ENCODE measurements at places on chromosomes 2 and 18.

GRCh38 chr2:20065885-20066602 lies 14.6 kb upstream of the LAPTM4A start:
- H3K4me3 ChIP-seq = no peak overlapping the region
- H3K36me3 ChIP-seq = no peaks in the 10 kb centered on the region
- no peaks in the 10 kb centered on the region for H3K27me3 ChIP-seq

- H3K4me1 ChIP-seq = no peaks in the 10 kb centered on the region
- no peak overlapping the region for H3K27ac ChIP-seq
These were observed 101.3 kb downstream of the CDC42EP3 start for GRCh38 chr2:37569986-37570679.

DNA sequence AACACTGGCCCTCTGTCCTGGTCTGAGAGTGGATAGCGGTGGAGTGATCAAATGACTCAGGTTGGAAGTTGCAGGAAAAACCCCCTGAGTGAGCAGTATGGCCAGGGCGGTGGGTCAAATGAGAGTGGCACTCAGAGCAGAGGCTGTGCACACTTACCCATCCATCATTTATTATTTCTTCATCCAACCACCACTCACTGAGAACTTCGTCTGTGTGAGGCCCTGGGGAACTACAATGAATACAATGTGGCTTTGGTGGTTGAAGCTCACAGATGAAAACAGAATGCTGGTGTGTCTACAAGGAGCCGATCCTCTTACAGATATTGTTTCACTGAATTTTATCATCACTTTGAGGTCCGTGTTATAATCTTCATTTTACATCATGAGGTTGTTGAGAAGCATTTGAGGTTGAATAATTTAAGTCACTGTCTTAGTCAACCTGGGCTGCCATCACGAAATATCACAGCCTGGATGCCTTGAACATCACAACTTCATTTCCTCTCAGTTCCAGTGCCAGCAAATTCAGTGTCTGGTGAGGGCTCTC lies 73.4 kb upstream of the ID2 start:
- no peaks in the 10 kb centered on the region for H3K4me1 ChIP-seq
- no peak overlapping the region for H3K27ac ChIP-seq
- no peak for DNase-seq
- H3K36me3 ChIP-seq = no peaks in the 10 kb centered on the region

DNA sequence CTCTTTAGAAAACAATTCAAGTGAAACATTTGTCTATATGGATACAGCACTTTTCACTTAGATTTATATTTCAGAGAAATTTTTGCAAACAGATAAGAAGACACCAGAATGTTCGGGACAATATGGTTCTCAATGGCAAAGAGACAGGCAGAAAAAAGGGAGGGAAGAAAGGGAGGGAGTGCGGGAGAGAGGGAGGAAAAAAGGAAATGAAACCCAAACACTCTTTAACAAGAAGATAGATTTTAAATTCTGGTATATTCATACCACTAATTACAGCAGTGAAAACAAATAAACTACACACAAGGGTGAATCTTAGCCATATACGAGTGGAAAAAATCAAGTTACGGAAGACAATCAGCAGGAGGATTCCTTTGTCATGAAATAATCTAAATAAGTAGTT lies 3.0 kb downstream of the PASK start:
- H3K27me3 ChIP-seq = no peaks in the 10 kb centered on the region
- H3K4me3 ChIP-seq = no peak overlapping the region
- no peak overlapping the region for H3K27ac ChIP-seq
- H3K36me3 ChIP-seq = peaks cover 12% of the 10 kb centered on the region
- no peak for DNase-seq
- H3K4me1 ChIP-seq = peaks cover 14% of the 10 kb centered on the region

- peaks cover 39% of the 10 kb centered on the region for H3K4me1 ChIP-seq
- no peaks in the 10 kb centered on the region for H3K27me3 ChIP-seq
- no peak for DNase-seq
- no peak overlapping the region for H3K27ac ChIP-seq
These were observed 65.4 kb downstream of the EPAS1 start for GRCh38 chr2:46362667-46363012.

DNA sequence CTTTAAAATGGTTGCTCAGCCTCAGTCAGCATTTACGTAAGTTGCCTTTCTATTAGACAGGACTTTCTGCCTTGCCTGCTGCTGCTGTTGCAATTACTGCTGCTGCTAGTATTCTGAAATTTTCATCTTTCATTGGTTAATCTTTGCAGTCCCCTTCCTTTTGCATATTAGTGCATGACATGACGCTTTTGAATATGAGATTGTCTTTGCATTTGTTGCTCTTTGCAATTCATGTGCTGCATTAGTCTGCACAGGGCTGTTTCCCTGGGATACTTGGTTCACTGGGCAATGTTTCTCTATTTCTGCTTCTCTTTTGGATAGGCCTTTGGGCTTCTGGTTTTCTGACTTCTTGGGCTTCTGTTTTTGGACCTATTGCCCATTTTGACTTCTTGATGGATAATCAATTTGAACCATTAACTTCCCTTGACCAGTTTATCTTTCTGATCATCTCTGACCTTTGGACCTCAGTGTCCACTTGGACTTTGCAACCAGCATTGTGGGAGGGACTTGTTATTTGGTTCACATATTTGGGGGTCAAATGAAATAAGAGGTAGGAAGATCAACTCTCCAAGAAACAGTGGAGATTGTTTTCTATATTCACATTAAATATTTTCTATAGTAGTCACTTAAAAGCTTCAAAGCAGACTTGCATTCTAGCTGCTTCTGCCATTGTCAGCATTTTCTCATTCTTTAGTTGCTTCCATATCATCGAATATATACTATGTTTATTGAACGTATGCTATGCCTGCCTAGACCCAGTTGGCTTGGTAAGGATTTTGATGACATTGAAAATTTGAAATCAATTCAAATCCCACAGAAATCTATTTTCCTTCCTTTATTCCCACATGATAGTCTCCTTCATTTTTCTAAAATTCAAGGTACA lies 12.5 kb upstream of the BUB1 start:
- no peak overlapping the region for H3K27ac ChIP-seq
- peaks cover 3% of the 10 kb centered on the region for H3K27me3 ChIP-seq
- no peaks in the 10 kb centered on the region for H3K4me1 ChIP-seq
- H3K4me3 ChIP-seq = no peak overlapping the region

All from esophagus squamous epithelium (tissue), 5 donors.